Kidney (tissue), 22 donors: ENCODE measurements at places on chromosomes 13 and 19. TPM values are rescaled to one million over a fixed set of nuclear protein-coding genes. Genes with fewer than 3 reads are reported as not detected.

The PIP5K1C gene
- 35.6 TPM for total RNA-seq

The ATF5 gene
- total RNA-seq = 36.4 TPM

The SHANK1 gene
- 0.35 TPM for total RNA-seq

- peak; percentile 73 for DNase-seq
Observed at GRCh38 chr13:114130837-114131582, 1.4 kb downstream of the RASA3 start.

DNA sequence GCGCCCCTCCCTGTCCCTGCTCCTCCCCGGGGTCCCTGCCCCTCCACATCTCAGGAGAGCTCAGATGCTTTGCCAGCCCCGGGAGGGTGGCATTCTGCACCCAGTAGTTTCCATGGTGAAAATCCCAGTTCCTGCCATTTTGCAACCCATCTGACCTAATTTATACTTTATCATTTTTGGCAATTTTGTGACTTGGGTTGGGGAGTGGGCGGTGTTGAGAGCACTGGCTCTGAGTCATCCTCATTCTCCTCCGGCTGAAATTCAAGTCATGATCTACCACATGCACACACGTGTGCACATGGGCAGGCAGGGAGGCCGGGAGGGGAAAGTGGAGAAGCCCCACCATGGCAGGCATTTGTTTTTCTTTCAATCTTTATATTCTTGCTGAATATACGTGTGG is 208.6 kb downstream of the URI1 start:
- no peak for DNase-seq

GRCh38 chr13:32164622-32165268 is 133.2 kb downstream of the FRY start:
- DNase-seq = no peak

GRCh38 chr13:46288570-46289259 is 77.0 kb downstream of the LRRC63 start:
- DNase-seq = peak; percentile 59

- no peak for DNase-seq
Observed at GRCh38 chr13:101757446-101758039, 305.1 kb downstream of the ITGBL1 start.

GRCh38 chr19:18650021-18650390 is 13.2 kb downstream of the KLHL26 start:
- no peak for DNase-seq
